ENCODE measurements at places on chromosomes 3 and 15.

DNA sequence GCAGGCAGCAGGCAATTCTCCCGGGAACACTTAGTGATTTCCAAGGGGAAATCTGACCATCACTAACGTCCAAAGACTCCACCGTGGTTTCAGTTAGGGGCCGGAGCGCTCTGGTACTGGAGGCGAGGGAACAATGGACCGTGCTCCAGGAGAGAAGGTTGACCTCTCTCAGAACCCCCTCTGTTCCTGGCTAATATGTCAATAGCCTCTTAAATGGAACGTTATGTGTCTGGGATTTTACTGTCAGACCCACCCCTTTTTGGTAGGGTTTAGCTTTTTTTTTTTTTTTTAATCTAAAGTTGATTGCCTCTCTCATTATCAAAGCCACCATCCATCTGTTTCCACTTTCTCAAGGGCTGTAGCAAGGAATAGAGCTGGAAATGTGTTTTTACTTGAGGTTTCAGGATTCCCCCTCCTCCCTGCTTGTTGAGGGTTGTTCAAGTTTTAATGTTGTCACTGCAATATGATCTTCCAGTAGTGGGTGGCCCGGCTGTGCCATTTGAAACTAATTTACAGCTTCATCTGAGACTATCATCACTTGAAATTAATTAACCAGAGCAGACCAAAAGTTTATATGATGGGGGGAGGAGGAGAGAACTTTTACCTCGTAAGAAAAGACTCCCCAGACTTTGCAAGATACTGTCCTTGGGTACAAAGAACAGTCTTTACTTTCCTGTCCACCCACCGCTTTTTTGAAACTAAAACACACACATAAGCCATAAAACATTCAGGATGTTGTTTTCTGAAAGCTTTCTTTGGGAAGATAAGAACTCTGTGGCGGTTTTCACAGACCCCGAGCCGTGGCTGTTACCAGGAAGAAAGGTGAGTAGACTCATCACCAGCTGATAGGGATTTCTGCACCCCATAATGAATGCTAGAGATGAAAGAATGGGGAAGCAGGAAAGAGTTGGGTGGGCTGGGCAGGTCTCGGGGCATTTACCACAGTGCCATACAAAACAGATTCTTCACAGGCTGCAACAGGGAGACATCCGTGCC is 187.8 kb downstream of the UACA start:
- no peak for DNase-seq

- DNase-seq: no peak
These were observed 11.6 kb upstream of the NRROS start for GRCh38 chr3:196627918-196628231.

- DNase-seq: no peak
These were observed 19.8 kb upstream of the ACOX2 start for GRCh38 chr3:58556761-58557221.

DNA sequence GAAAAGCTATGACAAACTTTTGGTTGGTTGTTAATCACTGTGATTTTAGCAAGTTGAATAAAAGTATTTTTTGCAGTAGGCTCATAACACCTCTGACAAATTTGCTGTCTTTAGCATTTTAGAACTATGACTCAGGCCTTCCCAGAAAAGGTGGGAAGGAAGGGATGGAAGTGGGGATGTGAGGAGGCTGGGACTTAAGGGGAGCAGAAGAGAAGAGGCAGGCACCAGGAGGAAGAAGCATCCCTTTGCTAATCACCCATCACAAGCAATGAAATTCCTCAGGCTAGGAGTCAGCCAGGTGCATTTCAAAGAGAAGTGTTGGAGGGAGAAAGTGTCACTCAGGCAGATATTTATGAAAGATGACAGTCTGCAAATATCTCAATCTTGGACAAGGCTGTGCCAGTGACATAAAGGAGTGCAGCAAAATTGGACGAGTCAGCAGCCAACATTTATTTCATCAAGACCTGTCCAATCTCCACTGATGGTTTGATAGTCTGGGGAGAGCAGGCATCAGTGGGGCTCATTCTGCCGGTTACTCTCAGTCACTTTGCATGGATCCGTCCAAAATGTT is 337.3 kb upstream of the ARRDC4 start:
- no peak for DNase-seq

- no peak for DNase-seq
These were observed at the start of gene ILDR1 for GRCh38 chr3:122021811-122022401. TSS of gene ILDR1 (minus strand) at chr3:122022247. CDS start at chr3:122022077, 170 bp downstream.

DNA sequence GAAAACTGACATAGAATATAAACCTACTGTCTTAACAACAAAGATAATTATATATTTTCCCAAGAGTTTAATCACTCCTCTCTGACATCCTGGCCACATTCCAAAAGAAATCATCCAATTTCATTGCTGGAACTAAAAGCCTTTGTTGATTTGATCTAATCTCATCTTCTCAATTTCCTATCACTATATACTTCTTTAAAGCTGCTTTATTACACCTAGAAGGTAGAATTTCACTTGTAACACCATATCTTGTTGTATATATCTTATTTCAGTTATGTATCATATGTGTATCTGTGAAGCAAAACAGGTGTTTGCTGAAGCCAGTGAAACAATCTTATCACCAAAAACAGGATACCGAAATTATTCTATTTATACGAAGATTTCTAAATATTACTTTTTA is 740.2 kb downstream of the ROBO1 start:
- no peak for DNase-seq

DNA sequence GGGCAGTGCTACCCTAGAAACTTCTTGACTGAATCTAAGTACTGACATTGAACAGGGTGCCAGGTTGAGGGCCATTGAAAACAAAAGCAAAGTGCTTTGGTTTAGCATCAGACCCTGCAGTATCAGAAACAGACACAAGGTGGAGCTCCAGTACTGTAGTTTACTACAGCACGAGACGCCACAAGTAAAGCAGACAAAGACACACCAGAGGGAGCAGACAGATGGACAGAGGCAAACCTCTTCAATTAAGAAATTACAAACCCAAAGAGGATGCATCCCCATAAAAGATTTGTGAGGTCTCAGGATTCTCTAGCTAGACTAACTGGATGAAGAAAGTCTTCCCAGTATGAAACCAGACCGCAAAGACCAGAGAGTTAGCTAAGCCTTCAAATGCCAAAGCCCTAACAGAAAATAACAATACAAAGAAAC is 16.6 kb downstream of the TOP2B start:
- peak; percentile 77 for DNase-seq

DNA sequence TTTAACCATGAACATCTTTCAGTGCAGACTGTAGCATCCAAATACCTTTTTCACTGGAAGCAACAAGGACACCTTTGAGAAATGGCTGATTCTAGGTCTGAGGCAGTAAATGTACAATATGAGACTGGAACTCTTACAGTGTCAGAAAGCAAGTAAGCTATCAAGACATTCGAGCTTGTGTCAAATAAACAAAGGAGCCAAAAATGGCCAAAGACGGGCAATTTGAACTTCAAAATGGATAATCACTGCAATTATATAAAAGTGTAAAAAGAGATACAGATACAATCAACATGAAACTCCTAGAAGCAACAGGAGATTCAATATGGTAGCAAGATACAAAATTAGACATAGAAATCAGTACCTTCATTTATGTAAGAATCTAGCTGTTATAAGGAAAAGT is 138.5 kb upstream of the CCDC54 start:
- DNase-seq: no peak

DNA sequence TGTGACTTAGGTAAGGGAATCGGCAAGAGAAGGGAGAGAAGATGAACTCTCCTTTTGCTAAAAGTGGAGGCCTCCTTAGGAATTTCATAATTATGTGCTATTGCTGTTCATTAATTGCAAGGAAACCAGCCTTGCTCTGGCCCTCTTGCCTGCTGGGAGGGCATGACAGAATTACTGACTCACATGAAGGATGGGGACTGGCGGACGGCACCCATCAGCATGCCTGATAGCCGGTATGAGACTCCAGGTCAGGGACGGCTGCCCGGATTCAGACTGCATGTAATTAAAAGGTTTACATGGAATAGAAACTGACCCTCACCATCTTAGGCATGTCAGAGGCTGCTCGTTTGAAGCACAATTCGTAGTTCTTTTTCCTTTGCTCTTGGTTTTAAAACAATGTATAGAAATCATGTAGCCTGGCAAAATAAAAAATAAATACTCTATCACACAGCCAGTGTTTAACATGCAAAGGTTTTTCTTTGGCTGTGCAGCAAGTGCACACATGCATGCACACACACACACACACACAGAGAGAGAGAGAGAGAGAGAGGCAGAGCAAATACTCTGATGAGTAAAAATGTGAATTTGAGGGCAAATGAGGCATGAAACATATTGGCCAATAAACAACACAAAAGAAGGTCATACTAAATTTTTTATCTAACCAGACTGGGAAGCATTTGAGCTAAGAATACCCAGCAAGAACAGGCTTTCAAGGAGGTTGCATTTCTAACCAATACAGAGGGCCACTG is 82.7 kb downstream of the FOXB1 start:
- DNase-seq: no peak

GRCh38 chr3:106376016-106376570 is 507.3 kb upstream of the CBLB start:
- DNase-seq: no peak

DNA sequence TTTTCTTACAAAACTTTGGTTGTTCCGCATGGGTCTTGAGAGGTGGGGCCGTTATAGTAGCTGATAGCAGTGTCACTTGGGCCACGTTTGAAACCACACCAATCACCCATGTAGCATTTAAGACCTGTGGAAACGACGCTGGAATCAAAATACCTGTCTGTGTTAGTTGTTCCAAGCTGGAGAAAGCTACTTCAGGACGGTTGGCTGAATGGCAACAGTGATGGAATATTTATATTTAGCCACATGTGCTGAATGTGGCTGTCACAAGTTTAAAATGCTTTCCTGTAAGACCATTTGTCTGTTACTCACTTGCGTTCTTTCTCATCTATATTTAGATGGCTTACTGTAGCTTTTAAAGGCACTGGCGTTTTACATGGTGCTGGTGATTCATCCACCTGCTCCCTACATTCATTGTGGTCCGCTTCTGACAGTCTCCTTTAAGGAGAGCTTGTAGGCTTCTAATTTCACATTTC is 1.4 kb downstream of the DNAJA4 start:
- DNase-seq: no peak

- no peak for DNase-seq
These were observed 13.6 kb downstream of the PRR20G start for GRCh38 chr3:127274200-127274760.
